EH (cell line): ENCODE measurements at places on chromosomes 6 and 20.

- no peak for DNase-seq
Observed at GRCh38 chr20:49832632-49833327, 20.2 kb downstream of the SLC9A8 start.

DNA sequence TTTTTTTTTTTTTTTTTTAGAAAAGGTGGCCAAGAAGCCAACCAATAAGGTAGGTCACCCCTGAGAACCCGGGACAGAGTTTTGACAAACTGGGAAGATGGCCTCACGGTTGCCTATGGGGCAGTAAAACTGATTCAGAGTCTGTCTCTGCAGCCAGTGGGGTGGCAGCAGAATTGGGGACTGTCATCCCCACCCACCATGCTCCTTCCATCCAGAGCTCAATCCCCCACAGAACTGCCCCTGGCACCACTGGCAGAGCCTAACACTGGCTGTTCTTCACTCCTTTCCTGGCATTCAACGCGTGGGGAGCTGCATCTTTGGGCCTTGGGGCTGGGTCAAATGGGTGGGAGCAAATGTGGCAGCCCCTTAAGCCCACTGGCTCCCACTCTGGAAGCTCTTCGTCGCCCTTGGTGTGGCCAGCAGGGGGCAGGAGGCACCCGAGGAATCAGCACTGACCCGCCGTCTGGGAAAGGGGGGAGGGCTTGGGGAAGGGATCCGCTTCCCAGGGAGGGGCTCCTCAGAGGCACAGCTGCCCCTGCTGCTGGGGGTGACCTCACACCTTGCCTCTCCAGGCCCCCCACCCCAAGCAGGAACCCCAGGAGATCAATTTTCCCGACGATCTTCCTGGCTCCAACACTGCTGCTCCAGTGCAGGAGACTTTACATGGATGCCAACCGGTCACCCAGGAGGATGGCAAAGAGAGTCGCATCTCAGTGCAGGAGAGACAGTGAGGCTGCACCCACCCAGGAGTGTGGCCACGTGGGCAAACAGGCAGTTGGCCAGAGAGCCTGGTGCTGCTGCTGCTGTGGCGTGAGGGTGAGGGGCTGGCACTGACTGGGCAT, 10.4 kb downstream of the CD40 start:
- peak; percentile 12 for DNase-seq

GRCh38 chr6:98828941-98829411, 5.4 kb upstream of the POU3F2 start:
- no peak for DNase-seq

DNA sequence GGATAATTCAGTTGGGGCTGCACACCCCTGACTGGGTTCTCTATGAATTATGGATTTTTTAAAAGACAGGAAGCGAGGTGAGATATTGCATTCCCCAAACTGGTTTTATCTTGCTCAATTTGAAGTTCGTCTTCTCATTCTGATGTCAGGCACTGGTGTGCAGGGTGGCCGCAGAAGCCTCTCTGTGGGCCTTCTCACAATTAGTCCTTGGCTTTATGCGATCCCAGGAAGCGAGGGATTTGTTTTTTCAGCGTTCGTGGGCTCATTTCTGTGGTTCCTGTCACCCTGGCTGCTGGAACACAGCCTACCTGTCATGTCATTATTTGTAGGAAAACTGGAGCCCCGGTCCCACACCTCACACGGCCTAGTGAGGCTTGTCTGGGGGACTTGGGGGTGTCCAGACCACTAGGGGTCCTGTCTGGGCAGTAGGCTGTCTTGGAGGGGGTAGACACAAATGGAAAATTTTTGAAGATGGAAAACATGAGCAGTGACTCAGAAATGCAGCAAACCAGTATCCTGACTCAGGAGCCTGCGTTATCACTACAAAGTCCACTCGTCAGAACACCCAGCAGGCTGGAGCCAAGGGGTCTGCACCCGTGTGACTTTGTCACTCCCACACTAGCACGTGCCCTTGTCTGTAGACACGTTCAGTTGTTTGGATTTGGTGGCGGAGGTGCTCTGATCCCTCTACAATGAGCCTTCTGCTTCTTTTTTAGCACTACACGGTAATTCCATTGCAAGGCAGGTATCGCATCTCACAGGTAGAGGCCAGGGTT, 42.2 kb downstream of the GNAS-AS1 start:
- no peak for DNase-seq

- DNase-seq: peak; percentile 50
Observed at GRCh38 chr6:112311950-112312547, 35.1 kb upstream of the RFPL4B start.
